ENCODE measurements at places on chromosomes 13 and 19.

DNA sequence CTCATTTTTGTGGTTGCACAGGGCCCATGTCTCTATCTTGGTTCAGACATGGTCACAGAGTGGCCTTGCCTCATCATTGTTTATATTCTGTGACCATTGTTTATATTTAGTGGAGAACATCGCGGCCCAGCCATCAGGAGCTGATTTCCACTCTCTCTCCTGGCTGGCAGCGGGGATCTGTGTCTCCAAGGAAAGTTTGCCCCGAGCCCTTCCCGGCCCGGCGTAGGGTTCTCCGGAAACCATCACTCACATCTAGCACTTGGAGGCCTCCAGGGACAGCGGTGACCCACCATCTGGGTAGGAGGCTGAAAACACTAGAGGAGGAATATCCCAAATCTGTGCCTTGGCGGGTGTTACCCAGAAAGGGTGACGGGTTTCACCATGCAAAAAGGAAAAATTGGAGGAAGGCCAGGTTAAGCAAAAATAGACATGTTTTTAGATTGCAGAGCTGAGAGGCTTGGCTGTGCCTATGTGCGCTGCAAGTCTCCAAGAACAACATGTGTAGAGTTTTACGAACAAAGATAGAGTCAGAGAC lies 726 bp upstream of the ZNF358 start:
- H3K27me3 ChIP-seq = no peaks in the 10 kb centered on the region
- peak overlapping the region; percentile 88 for H3K4me3 ChIP-seq
- DNase-seq = no peak
- H3K36me3 ChIP-seq = no peaks in the 10 kb centered on the region
- peak overlapping the region; percentile 95 for H3K27ac ChIP-seq

GRCh38 chr13:72427757-72428528 lies 299.5 kb downstream of the MZT1 start:
- H3K4me3 ChIP-seq = no peak overlapping the region
- no peaks in the 10 kb centered on the region for H3K27me3 ChIP-seq
- H3K27ac ChIP-seq = no peak overlapping the region
- no peaks in the 10 kb centered on the region for H3K36me3 ChIP-seq
- H3K4me1 ChIP-seq = no peaks in the 10 kb centered on the region

GRCh38 chr13:98214008-98214643 lies 37.1 kb upstream of the RNF113B start:
- peaks cover 39% of the 10 kb centered on the region for H3K4me1 ChIP-seq
- H3K4me3 ChIP-seq = no peak overlapping the region
- no peaks in the 10 kb centered on the region for H3K27me3 ChIP-seq
- no peaks in the 10 kb centered on the region for H3K36me3 ChIP-seq
- H3K27ac ChIP-seq = peak overlapping the region; percentile 63

DNA sequence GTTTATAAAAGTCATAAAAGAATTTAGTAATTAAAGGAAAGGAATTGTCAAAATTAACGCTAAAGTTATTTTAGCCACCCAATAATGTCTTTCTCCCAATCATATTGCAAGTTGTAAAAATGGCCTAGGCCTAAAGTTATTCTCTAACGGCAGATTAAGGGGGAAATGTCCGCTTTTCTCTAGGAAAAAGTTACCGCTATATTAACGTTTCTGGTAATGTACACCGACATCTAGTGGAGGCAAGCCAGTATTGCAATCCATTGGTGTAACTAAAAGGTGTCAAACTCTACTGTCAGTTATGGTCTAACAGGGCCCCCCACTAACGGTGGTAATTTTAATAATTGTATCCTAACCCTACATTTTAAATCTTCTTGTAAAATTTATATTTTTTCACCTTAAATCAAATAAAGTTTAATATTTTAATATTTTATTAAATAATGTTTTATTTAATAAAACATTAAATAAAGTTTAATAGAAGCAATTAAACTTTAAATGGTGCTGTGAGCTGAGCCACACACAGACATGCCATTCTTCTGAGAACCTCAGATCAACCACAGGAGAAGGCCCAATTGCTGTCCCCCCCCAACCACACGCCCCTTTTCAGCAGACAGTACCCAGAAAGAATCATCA lies 35.9 kb upstream of the ZSCAN5A start:
- H3K4me3 ChIP-seq = no peak overlapping the region
- H3K4me1 ChIP-seq = no peaks in the 10 kb centered on the region
- no peaks in the 10 kb centered on the region for H3K27me3 ChIP-seq
- H3K27ac ChIP-seq = no peak overlapping the region
- H3K36me3 ChIP-seq = no peaks in the 10 kb centered on the region

- H3K4me1 ChIP-seq = no peaks in the 10 kb centered on the region
- H3K27me3 ChIP-seq = no peaks in the 10 kb centered on the region
- no peaks in the 10 kb centered on the region for H3K36me3 ChIP-seq
- no peak overlapping the region for H3K27ac ChIP-seq
Observed at GRCh38 chr13:19178901-19179593, 2.6 kb downstream of the TUBA3C start.

DNA sequence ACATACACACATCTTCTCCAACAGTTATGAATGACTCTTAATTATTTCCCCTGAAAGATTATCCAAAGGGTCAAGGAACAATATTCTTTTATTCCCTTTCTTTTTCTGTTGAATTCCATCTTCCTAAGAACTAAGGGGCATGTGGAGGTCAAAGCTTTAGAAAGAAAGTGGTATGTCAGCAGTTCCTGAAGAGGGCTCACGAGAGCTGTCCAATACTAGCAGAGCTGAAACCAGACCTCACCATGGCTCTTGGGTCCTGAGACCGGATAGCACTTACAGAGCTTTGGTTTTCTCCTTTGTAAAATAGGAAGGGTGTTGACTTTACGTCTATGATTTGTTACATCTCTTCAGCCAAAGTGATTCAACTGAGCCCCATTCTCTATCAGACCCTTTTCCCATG lies 109.8 kb upstream of the FREM2 start:
- no peaks in the 10 kb centered on the region for H3K4me1 ChIP-seq
- no peak overlapping the region for H3K27ac ChIP-seq
- no peaks in the 10 kb centered on the region for H3K36me3 ChIP-seq
- no peak overlapping the region for H3K4me3 ChIP-seq

- peaks cover 5% of the 10 kb centered on the region for H3K4me1 ChIP-seq
- DNase-seq = no peak
- H3K4me3 ChIP-seq = no peak overlapping the region
- H3K27me3 ChIP-seq = no peaks in the 10 kb centered on the region
- no peak overlapping the region for H3K27ac ChIP-seq
Observed at GRCh38 chr19:12907166-12907565, 11.9 kb downstream of the SYCE2 start.

DNA sequence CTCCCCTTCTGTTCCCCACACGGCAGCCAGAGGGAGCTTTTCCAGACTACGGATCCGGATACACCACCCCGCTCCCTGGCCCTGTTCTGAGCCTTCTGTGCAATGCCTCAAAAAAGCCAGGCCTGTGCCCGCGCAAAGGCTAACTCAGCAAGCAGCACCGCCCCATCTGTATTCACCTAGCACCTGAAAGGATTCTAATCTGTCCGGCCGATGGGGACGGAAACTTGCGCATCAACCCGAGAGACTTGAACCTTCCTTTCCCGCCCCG lies 589 bp downstream of the ZBTB45 start:
- peaks cover 53% of the 10 kb centered on the region for H3K4me1 ChIP-seq
- no peak for DNase-seq
- H3K4me3 ChIP-seq = peak overlapping the region; percentile 76

DNA sequence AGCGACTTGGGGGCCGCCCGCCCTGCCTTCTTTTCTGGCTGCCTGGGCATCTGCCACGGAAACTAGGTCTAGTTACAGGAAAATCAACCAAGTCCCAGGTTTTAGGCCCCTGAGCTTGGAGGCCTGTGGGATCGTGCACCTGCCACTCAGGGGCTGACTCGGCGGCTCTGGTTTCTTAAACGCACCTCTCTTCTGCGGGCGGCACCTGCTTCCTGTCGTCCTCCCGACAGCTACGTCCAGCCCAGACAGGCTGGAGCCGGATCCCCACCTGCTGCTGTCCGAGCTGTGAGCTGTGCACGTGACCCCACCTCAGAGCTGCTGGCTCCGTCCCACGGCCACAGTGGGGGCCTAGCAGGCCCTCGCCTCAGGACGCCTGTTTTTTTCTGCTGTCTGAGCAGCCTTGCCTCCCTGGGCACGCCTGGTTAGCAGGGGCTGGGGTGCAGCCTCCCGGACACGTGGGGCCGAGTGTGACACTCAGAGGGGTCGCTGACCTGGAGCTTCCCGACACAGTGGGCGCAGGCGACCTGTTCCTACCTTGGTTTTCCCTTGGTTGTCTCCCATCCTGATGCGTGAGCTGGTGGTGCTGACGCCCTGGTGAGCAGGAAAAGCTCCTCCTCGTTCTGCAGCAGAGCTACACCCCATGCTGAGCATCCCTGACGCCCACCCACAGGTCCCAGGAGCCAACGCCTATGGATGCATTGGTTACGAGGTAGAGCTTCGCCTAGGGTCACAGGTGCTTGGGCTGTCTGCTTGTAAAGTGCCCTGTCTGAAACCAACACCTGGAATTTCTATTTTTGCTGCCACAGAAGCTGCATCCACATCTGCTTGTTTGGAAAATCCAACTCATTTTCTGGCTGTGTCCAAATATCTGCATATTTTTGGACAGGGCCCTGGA lies 17.5 kb downstream of the TMEM255B start:
- H3K4me1 ChIP-seq = no peaks in the 10 kb centered on the region
- H3K27me3 ChIP-seq = no peaks in the 10 kb centered on the region
- no peaks in the 10 kb centered on the region for H3K36me3 ChIP-seq

DNA sequence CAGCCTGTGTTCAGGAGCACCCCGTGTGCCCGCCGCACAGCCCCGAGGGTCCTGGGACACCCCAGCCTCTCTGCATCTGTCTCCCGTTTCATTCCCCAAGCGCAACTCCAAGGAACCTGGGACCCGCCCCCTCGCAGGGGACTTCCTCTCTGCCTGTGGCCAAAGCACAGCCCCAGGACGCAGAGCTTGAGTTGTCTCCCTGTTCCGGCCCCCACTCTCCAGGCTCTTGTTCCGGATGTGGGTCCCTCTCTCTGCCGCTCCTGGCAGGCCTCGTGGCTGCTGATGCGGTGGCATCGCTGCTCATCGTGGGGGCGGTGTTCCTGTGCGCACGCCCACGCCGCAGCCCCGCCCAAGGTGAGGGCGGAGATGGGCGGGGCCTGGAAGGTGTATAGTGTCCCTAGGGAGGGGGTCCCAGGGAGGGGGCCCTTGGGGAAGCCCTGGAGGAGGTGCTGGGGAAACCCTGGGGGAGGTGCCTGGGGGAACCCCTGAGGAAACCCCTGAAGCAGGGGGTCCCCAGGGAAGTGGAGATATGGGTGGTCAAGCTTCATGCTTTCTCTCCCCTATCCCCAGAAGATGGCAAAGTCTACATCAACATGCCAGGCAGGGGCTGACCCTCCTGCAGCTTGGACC lies 1.3 kb downstream of the HCST start:
- H3K27me3 ChIP-seq = no peaks in the 10 kb centered on the region
- peak overlapping the region; percentile 28 for H3K4me3 ChIP-seq
- no peak for DNase-seq
- peak overlapping the region; percentile 36 for H3K27ac ChIP-seq
- H3K4me1 ChIP-seq = peaks cover 28% of the 10 kb centered on the region

DNA sequence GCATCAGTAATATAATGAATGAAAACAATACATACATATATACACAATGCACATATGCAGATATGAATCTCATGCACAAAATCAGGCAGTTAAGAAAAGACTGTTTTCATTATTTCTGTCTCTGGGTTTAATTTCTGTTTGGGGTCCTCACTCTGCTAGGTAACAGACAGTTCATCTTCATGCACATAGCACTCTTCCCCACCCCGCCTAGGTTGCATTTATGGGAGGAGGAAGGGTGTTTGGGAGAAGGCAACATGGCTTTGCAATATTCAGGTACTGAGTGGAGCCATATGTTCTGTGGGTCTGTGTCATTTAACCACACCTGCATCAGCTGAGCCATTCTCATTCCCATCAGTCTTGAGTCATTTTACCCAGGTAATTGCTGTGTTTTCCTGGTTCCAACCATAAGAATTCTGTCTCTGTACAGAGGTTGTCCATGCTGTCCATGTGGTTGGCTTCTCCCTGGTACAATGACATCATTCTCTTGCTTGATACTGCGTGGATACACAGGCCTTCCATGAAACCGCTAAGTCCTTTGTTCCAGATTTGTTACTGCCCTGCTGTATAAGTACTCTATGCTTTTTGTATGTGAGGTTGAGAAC lies 45.3 kb downstream of the RFC3 start:
- no peak overlapping the region for H3K4me3 ChIP-seq
- no peaks in the 10 kb centered on the region for H3K4me1 ChIP-seq
- no peaks in the 10 kb centered on the region for H3K27me3 ChIP-seq
- H3K27ac ChIP-seq = no peak overlapping the region
- H3K36me3 ChIP-seq = no peaks in the 10 kb centered on the region

DNA sequence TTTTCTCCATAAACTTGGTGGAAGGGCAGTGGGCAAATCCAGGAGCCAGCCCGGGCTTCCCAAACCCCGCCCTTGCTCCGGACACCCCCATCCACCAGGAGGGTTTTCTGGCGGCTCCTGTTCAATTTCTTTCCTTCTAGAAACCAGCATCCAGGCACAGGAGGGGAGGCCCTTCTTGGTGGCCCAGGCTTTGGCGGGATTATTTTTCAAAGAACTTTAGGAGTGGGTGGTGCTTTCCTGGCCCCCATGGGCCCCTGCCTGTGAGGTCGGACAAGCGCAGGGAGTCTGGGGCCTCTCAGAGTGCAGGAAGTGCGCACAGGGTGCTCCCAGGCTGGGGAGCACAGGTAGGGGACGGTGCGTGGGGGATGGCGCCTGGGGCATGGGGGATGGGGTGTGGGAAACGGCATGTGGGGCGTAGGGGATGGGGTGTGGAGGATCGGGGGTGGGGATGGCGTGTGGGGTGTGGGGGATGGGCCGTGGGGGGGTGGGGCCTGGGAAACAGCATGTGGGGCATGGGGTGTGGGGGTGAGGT lies 396 bp downstream of the F7 start:
- no peak overlapping the region for H3K27ac ChIP-seq
- H3K27me3 ChIP-seq = no peaks in the 10 kb centered on the region
- no peak overlapping the region for H3K4me3 ChIP-seq
- peaks cover 15% of the 10 kb centered on the region for H3K4me1 ChIP-seq
- H3K36me3 ChIP-seq = no peaks in the 10 kb centered on the region
